ENCODE measurements at places on chromosomes 11 and 22. TPM values are rescaled to one million over a fixed set of nuclear protein-coding genes. Genes with fewer than 3 reads are reported as not detected.

The GAS2L1 gene
- 5.1 TPM for total RNA-seq

The SYT8 gene
- not detected for total RNA-seq

The KCNE3 gene
- total RNA-seq: not detected

The TESMIN gene
- 7.8 TPM for total RNA-seq

The RASSF10 gene
- not detected for total RNA-seq

The PKNOX2 gene
- not detected for total RNA-seq

The HINFP gene
- 48.0 TPM for total RNA-seq

The CAVIN3 gene
- total RNA-seq: 2.7 TPM

The F2 gene
- total RNA-seq: not detected

The UPB1 gene
- total RNA-seq: 0.67 TPM

The TRIM21 gene
- 76.2 TPM for total RNA-seq

The WNT7B gene
- not detected for total RNA-seq

The MS4A3 gene
- total RNA-seq: not detected

The NUP50 gene
- 180 TPM for total RNA-seq

The TRPC6 gene
- total RNA-seq: not detected

The NCF4 gene
- total RNA-seq: 23.3 TPM

The CD3G gene
- total RNA-seq: 264 TPM

The C11orf86 gene
- total RNA-seq: not detected

The CLDN25 gene
- not detected for total RNA-seq

The INPP5J gene
- total RNA-seq: not detected

The JAML gene
- 117 TPM for total RNA-seq

The BTG4 gene
- not detected for total RNA-seq

The MPEG1 gene
- not detected for total RNA-seq

The BAIAP2L2 gene
- total RNA-seq: 0.55 TPM

The C11orf97 gene
- not detected for total RNA-seq

The MS4A4A gene
- not detected for total RNA-seq

The SHANK3 gene
- 0.02 TPM for total RNA-seq

The LZTR1 gene
- total RNA-seq: 62.0 TPM

The MGAT3 gene
- total RNA-seq: 12.8 TPM

The CARD16 gene
- total RNA-seq: 98.8 TPM

The OR10D3 gene
- not detected for total RNA-seq

The RTN4RL2 gene
- 0.35 TPM for total RNA-seq

The ART5 gene
- not detected for total RNA-seq

The CHST1 gene
- total RNA-seq: not detected

The HIRA gene
- 51.2 TPM for total RNA-seq

The NXPE4 gene
- not detected for total RNA-seq

The CRYBB2 gene
- total RNA-seq: not detected

The PES1 gene
- total RNA-seq: 62.7 TPM

The MS4A7 gene
- total RNA-seq: not detected

The DNAJC4 gene
- total RNA-seq: 39.5 TPM

The CCDC15 gene
- 7.3 TPM for total RNA-seq

The GRIA4 gene
- not detected for total RNA-seq

The BRSK2 gene
- not detected for total RNA-seq

The LIMK2 gene
- total RNA-seq: 54.5 TPM

The CRYBA4 gene
- total RNA-seq: not detected

The TLCD5 gene
- total RNA-seq: 0.42 TPM

The KRTAP5-2 gene
- total RNA-seq: not detected

The XKR3 gene
- not detected for total RNA-seq

The GPR83 gene
- total RNA-seq: 0.05 TPM

The OOSP4B gene
- total RNA-seq: not detected

The CABP4 gene
- 1.3 TPM for total RNA-seq

The MS4A1 gene
- total RNA-seq: not detected

The MN1 gene
- total RNA-seq: 0.10 TPM

The B4GALNT4 gene
- total RNA-seq: 1.6 TPM

The OR52W1 gene
- not detected for total RNA-seq

The ATG2A gene
- total RNA-seq: 23.0 TPM

The RIC3 gene
- total RNA-seq: 16.9 TPM

The IGLL1 gene
- not detected for total RNA-seq

The NUCB2 gene
- 180 TPM for total RNA-seq

The KIRREL3 gene
- total RNA-seq: not detected

All from activated CD4-positive, alpha-beta T cell treated with anti-CD3 and anti-CD28 coated beads, Interleukin-2, amount 10 ng/mL, durations not matched to agents 7 days and 5 days (primary cell).